ENCODE measurements at places on chromosomes 12 and 14.

DNA sequence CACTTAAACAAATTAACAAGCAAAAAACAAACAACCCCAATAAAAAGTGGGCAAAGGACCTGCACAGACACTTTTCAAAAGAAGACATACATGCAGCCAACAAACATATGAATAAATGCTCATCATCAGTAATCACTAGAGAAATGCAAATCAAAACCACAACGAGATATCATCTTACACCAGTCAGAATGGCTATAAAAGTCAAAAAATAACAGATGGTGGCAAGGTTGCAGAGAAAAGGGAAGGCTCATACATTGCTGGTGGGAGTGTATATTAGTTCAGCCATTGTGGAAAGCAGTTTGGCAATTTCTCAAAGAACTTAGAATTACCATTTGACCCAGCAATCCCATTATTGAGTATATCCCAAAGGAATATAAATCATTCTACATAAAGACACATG lies 34.6 kb upstream of the NT5DC3 start:
- DNase-seq, result no peak

DNA sequence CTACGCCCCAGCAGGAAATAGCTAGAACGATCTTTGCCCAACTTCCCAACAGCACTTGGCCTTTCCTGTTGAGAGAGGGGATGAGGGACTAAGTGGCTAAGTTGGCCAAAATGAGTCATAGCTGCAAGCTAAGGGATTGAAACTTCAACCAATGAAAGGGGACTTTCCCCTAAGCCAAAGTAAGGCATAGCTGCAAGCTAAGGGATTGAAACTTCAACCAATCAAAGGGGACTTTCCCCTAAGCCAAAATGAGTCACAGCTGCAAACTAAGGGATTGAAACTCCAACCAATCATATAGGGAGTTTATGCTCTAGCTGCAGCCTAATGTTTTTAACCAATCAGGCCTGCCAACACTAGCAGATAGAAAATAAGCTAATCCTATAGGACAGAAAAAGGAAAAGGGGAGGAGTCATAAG lies 100.5 kb upstream of the SSTR1 start:
- DNase-seq, result no peak

GRCh38 chr12:30859226-30859625 lies 67.3 kb upstream of the TSPAN11 start:
- DNase-seq, result no peak

GRCh38 chr12:22044391-22044790 lies 1.6 kb upstream of the CMAS start:
- DNase-seq, result no peak

DNA sequence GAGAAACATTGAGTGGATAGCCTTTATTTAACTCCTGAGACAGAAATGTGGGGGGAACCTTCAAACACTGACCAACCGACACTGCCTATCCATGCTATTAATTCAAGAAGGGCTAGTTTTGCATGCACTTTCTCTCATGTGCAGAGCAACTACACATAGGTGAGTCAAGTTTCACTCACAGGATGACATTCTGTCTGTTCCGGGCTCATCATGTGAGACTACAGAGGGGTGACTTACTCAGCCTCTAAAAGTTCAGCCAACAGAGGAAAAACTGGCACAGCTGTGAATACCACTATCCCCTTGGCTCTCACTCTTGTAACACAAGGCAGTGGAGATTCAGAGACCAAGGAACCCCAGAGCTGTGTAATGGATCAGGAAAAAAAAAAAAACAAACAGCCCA lies 13.3 kb downstream of the BEST3 start:
- no peak for DNase-seq

DNA sequence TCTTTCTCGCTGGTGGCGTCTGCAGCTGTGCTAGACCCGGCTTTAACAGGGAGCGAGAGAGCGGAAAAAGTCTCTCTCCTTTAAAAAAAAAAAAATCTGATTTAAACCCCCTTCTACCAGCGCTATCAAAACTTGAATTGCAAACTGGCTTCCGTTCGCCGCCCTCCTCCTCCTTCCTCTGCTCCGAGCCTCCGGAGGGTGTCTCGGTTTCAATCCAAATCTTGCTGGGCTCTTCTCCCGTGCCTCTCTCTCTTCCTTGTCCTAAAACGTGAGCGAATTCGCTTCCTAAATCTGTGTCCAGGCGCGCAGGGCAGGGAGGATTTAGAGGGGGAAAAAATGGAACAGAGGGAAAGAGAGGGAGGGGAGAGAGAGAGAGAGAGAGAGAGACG lies 272 bp downstream of the TBX3 start:
- no peak for DNase-seq

DNA sequence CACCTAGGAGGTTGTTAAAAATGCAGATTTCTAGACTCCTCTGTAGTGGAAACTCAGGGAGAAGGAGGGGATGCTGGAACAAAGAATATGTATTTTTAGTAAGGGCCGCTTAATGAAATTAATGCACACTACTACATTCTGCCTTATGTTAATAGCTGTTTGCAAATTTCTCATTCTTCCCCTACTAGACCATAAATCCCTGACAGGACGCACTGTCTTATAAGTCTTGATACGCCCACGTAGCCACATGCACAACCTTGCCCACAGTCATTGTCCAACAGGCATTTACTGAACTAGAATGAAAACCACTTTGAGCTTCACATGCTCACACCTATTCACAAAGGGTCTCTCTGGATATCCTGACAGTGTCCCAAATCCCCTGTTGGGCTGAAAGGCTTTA lies 10.5 kb downstream of the KRT2 start:
- no peak for DNase-seq

DNA sequence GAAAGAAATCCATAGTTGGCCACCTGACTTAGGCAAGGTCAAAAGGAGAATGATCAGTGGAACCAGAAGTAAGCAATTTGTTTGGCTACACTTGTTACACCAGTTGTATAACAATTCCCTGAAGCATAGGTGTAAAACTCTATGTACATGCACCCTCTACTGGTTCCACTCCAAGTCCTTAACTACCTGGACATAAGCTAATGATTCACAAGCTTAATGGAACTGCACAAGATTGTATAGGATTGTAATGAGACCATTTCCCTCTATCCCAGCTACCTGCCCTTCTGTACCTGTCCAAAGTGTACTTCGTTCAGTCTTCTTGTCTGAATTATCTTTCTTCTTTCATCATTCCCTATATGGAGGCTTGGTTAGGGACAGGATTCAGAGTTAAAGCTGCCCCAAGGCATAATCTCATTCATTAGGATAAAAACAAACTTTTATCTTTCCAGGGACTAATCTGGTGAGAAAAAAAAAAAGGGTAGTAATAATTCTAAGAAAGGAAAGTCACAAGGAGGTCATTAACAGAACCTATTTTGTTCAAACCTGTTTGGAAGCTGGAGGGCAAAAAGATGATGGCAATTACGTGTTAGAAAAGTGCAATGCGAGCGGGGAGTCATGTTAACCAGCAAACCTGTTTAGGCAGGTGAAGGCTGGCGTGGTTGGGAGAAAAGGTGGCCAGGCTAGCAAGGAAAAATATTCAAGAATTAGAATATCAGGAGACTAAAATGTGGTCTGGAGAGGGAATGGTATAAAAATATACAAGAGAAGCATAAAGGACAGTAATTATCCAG lies 2.8 kb upstream of the TMEM52B start:
- DNase-seq, result no peak

Data from posterior cingulate gyrus (tissue), 11 donors.